Left ventricle myocardium inferior (tissue), 1 donor: ENCODE measurements at places on chromosomes 3 and 15. TPM values are rescaled to one million over a fixed set of nuclear protein-coding genes. Genes with fewer than 3 reads are reported as not detected.

- no peaks in the 10 kb centered on the region for H3K4me1 ChIP-seq
- DNase-seq, result no peak
These were observed 874.1 kb downstream of the ZPLD1 start for GRCh38 chr3:103308921-103309320.

The TPM1 gene
- total RNA-seq, result 12,604 TPM

DNA sequence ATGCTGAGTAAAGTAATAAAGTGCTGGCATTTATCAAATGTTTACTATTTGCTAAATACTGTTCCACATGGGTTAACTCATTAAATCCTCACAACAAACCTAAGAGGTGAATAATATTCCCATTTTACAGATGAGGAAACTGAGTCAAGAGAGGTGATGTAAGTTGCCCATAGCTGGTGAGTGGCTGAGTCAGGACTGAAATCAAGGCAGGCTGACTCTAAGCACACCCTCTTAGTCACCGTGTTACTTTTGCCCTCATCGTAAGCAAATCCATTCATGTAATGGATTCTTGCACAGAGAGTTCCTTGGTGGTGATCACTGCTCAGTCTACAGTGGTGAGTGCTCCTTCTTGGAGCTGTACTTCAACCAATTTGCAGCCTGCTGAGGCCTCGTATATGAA, 28.9 kb upstream of the PTX3 start:
- H3K4me1 ChIP-seq, result no peaks in the 10 kb centered on the region
- no peak overlapping the region for H3K27ac ChIP-seq
- H3K36me3 ChIP-seq, result no peaks in the 10 kb centered on the region
- DNase-seq, result no peak
- H3K4me3 ChIP-seq, result no peak overlapping the region

The HTR3C gene
- total RNA-seq, result not detected

GRCh38 chr3:128011140-128011539, 41.1 kb upstream of the SEC61A1 start:
- DNase-seq, result no peak
- H3K4me3 ChIP-seq, result no peak overlapping the region
- H3K27me3 ChIP-seq, result peaks cover 41% of the 10 kb centered on the region

- no peak for DNase-seq
- no peaks in the 10 kb centered on the region for H3K4me1 ChIP-seq
- H3K27me3 ChIP-seq, result no peaks in the 10 kb centered on the region
These were observed 17.3 kb downstream of the PP2D1 start for GRCh38 chr3:19994796-19995195.

DNA sequence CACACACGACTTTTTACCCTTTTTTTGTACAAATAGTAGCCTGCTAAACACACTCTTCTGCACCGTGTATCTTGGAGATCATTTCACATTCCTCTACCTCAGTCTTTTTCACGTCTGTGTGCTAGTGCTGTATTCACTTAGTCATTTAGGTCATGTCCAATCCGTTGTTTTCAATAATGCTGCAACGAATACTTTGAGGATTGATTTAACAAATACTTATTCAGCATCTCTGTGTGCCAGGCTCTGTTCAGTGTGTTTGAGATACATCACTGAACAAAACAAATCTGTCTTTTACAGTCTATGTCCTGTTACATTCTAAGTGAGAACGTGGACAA, 882 bp downstream of the JMJD7 start:
- H3K4me1 ChIP-seq, result peaks cover 52% of the 10 kb centered on the region
- H3K4me3 ChIP-seq, result peak overlapping the region; percentile 93
- no peaks in the 10 kb centered on the region for H3K27me3 ChIP-seq
- peak overlapping the region; percentile 92 for H3K27ac ChIP-seq

GRCh38 chr3:16840101-16840424, 44.7 kb upstream of the PLCL2 start:
- H3K36me3 ChIP-seq, result no peaks in the 10 kb centered on the region
- DNase-seq, result no peak
- no peak overlapping the region for H3K4me3 ChIP-seq
- no peaks in the 10 kb centered on the region for H3K27me3 ChIP-seq

DNA sequence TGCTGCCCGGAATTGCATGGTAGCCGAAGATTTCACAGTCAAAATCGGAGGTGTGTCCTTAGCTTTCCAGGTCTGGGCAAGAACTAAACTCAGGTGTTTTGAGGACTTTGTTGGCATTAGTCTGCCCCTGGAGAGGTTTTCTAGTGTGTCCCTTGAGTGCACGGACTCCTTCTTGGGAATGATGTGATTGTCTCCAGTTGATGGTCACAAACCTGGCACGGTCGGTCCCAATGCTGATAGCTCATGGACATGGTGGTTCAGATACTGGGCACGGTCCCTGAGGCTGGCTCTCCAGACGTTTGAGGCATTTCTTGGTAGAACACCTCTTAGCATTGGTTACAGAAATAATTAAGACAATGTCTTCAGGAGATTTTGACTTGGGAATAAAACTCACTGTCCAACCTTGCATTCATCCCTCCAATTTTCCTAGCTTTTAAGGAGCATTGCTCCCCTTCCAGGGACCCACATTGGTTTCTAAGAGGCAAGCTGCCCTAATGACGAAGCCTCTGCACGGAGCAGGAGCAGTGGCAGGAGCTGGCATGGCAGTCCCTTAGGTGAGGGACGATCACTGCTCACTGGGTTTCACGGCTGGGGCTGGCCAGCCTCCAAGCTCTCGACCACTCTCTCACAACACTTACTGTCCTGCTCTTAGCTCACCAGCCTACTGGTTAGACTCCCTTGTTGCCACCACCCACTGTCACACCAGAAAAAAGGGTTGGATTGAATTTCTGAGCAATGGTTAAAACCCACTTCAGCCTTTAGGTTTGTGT, 68.1 kb downstream of the PGPEP1L start:
- no peak overlapping the region for H3K4me3 ChIP-seq
- peaks cover 70% of the 10 kb centered on the region for H3K36me3 ChIP-seq
- no peaks in the 10 kb centered on the region for H3K27me3 ChIP-seq

DNA sequence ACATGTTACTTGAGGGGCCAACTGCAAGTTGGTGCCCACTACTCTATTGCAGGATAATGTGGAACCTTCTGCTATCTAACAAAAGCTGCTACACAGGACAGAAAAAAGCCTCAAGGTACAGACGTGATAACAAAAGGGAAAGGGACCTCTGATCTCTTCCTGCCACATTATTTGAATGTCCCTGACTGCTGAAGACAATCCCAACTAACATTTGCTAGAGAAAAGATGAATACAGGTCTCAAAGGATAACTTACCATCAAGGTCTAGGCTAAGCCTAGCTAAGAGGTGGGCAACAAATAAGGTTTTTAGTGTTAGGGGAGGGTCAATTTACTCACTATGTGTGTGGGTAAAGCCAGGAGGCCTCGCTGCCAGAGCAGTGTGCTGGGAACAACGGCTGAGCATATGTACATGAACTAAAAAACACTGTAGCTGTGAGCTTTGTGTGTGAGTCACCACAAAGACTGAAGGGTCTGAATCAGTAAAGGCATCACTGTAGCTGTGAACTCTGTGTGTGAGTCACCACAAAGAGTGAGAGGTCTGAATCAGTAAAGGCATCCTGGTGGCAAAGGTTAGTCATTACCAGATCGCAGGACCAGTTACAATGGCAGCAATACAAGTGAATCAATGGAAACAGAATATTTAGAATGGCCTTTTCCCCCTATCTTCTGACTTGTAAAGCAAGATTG, 111.7 kb downstream of the LMLN start:
- no peaks in the 10 kb centered on the region for H3K4me1 ChIP-seq
- no peaks in the 10 kb centered on the region for H3K36me3 ChIP-seq
- DNase-seq, result no peak
- no peak overlapping the region for H3K4me3 ChIP-seq

The AHSG gene
- not detected for total RNA-seq

GRCh38 chr15:28026764-28027713, 72.1 kb downstream of the OCA2 start:
- no peak overlapping the region for H3K27ac ChIP-seq
- H3K4me3 ChIP-seq, result no peak overlapping the region
- H3K36me3 ChIP-seq, result no peaks in the 10 kb centered on the region
- no peaks in the 10 kb centered on the region for H3K27me3 ChIP-seq
- no peak for DNase-seq

- no peaks in the 10 kb centered on the region for H3K36me3 ChIP-seq
- H3K4me1 ChIP-seq, result no peaks in the 10 kb centered on the region
- peaks cover 8% of the 10 kb centered on the region for H3K27me3 ChIP-seq
- DNase-seq, result no peak
- no peak overlapping the region for H3K4me3 ChIP-seq
- no peak overlapping the region for H3K27ac ChIP-seq
These were observed 8.8 kb downstream of the SNTN start for GRCh38 chr3:63661242-63661641.

- peaks cover 7% of the 10 kb centered on the region for H3K4me1 ChIP-seq
- no peak for DNase-seq
- H3K27me3 ChIP-seq, result no peaks in the 10 kb centered on the region
- no peak overlapping the region for H3K27ac ChIP-seq
These were observed 49.8 kb downstream of the NIPA2 start for GRCh38 chr15:22888120-22888859.

DNA sequence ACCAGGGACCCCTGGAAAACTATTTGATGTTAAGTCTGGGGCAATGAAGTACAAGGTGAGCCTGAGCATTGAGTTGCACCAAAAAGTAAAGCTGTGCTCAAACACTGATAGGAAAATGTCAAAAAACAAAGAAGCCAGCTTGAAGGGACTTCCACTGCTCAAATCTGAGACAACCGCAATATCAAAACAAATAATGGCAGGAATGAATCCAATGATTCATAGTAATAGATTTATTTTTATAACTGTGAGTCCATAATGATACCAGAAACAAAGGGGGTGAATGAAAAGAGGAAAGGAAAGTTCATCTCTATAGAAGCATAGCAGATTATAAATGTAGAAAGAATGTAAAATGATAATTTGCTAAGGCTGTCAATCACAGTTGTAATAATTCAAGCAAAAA, 237.3 kb upstream of the ZBTB20 start:
- H3K4me3 ChIP-seq, result no peak overlapping the region
- no peaks in the 10 kb centered on the region for H3K27me3 ChIP-seq

GRCh38 chr3:9169326-9169725, 80.1 kb downstream of the SRGAP3 start:
- no peak overlapping the region for H3K27ac ChIP-seq
- H3K4me3 ChIP-seq, result no peak overlapping the region
- H3K36me3 ChIP-seq, result no peaks in the 10 kb centered on the region

DNA sequence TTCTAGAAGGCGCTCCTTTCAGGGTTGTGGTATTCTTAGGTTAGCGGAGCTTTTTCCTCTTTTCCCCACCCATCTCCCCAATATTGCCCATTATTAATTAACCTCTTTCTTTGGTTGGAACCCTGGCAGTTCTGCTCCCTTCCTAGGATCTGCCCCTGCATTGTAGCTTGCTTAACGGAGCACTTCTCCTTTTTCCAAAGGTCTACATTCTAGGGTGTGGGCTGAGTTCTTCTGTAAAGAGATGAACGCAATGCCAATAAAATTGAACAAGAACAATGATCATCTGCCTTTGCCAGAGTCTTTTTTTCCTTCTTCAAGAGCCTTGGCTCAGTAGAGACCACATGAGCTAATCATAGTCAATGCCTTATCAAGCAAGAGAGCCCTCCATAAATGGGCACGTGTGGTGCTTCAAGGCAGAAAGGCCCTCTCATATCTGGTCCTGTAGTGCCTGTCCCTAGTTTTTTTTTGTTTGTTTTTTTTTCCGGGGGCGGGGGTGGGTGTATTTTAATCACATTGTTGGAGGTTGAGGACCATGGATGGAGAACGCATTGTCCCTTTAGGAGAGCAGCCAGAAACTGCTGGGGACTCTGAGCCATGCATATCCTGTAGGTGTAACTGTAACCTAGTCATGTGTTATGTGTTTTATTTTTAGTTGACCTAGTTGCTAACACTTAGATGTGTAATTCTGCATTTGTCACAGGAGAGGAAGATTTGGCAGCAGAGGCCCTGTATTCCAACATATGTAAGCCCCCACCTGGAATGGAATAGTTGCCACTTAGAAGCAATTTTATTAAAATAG, 64.7 kb upstream of the ACAD9 start:
- no peak for DNase-seq
- H3K27ac ChIP-seq, result peak overlapping the region; percentile 89
- no peaks in the 10 kb centered on the region for H3K27me3 ChIP-seq
- peak overlapping the region; percentile 5 for H3K4me3 ChIP-seq
- peaks cover 42% of the 10 kb centered on the region for H3K36me3 ChIP-seq

DNA sequence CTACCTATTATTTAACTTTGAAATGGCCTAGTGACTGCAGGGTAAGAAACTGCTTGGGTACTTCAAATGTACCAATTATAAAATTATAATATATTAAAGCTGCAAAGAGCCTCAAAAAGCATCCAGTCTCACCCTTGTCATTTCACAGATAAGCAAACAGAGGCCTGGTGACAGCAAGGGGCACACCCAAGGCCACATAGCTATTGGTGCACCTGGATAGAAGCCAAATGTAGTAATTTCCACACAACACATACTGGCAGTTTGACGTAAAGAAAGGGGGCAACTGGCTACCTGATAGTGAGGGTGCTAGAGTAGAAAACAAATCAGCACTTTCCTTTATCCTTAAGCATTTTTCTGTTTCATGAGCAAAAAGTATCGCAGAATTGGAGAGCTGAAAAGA, 51.1 kb downstream of the IFT57 start:
- H3K4me3 ChIP-seq, result no peak overlapping the region
- H3K4me1 ChIP-seq, result no peaks in the 10 kb centered on the region
- H3K27ac ChIP-seq, result no peak overlapping the region
- no peak for DNase-seq
- no peaks in the 10 kb centered on the region for H3K27me3 ChIP-seq

DNA sequence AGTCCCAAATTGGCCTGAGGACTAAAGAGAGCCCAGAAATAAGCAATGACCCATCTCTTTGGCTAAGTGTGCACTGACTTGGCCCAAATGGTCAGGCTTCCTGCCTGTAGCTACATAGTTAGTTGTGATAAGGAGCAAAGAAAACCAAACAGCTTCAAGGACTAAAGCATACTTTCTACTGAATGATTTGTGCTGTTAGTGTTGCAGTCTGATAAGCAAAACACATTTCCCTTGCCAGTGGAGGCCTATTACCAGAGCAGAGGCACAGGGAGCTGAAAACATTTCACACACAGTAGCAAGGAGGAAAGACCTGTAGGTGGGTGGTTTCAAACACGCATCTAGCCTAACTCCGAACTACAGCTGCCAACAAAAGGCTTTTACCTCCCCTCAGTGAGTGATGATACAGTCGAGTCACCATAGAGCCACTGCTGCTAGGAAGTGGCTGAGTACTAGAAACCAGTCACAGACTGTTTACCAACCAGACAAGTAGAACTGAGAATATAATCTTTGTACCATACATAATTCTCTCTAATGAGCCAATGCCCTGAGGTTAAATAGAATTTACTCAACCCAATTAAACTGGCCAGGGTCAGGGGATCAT, 222.3 kb upstream of the THBS1 start:
- peaks cover 27% of the 10 kb centered on the region for H3K4me1 ChIP-seq
- no peaks in the 10 kb centered on the region for H3K36me3 ChIP-seq
- peak overlapping the region; percentile 62 for H3K27ac ChIP-seq
- DNase-seq, result peak; percentile 31
- H3K4me3 ChIP-seq, result no peak overlapping the region

DNA sequence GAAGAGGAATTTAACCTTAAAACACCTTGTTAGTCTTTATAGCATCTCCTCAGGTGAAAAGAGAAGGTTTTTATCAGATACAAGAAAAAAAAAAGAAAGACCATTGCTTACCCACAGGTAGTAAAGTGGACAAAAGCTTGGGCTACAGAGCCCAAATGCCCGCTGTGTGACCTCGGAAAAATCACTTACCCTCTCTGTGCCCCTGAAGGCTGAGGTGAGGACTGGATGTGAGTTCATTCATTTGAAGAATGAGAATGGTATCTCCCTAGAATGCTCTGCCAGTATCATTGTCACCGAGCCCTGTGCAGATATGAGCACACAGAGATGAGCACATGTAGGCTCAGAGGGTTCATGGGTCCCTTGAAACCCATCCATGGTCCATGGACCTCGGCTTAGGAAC, 17.6 kb upstream of the FAM240A start:
- H3K4me1 ChIP-seq, result no peaks in the 10 kb centered on the region
- H3K27me3 ChIP-seq, result no peaks in the 10 kb centered on the region
- H3K27ac ChIP-seq, result no peak overlapping the region
